Pancreas (tissue), 10 donors: ENCODE measurements at places on chromosomes 7 and 10. TPM values are rescaled to one million over a fixed set of nuclear protein-coding genes. Genes with fewer than 3 reads are reported as not detected.

- no peaks in the 10 kb centered on the region for H3K36me3 ChIP-seq
- no peak for DNase-seq
- no peak overlapping the region for H3K4me3 ChIP-seq
- H3K27ac ChIP-seq: no peak overlapping the region
- no peaks in the 10 kb centered on the region for H3K27me3 ChIP-seq
- peaks cover 13% of the 10 kb centered on the region for H3K4me1 ChIP-seq
These were observed 342.7 kb downstream of the GRID1 start for GRCh38 chr10:86023931-86024280.

Gene PSPH
- 3.8 TPM for total RNA-seq

DNA sequence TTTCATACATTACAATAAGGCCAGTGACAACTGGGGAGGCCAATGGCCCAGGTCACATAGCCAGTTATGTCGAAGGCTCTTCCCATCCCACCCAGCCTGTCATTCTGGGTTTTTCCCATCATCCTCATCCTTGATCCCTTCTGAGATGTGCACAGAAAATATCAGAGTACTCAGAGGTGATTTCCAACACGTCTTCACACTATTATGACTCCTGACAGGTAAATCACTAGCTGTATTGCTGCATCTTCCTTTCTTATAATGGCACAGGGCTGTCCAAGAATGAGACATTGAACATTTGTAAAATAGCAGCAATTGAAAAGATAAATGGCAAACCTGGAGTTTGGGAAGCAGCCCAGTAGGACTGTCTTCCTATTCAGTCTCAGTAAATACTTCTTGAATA lies 159.9 kb downstream of the PLXNA4 start:
- H3K4me3 ChIP-seq: no peak overlapping the region
- no peak for DNase-seq
- no peak overlapping the region for H3K27ac ChIP-seq
- H3K36me3 ChIP-seq: no peaks in the 10 kb centered on the region
- no peaks in the 10 kb centered on the region for H3K4me1 ChIP-seq

Gene SLC39A12
- total RNA-seq: not detected

DNA sequence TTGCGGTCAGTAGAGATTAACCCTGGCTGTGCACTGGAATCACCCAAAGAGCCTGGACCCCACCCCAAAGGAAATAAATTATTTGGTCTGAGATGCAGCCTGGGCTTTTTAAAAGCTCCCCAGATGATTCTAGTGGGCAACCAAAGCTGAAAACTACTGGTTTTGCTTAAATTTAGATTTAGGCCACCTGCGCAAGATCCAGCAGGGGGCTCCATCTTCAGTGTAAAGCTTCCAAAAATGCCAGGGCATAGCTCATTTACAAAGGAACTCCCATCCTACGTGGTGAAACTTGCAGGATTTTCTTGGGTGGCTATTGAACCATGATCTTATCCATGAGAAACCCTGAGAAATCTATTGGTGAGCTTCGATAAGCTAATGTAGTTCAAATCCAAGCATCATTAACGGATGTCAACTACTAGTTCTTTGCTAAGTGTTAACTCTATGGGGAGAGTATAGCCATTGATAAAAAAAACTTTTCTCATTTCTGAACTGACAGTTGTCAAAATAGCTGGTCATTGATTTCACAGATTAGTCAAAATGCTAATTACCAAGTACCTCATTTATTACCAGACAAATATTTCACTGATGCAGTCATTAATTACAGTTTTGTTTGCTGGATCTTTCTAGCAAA lies 315.3 kb downstream of the LHFPL3 start:
- H3K36me3 ChIP-seq: no peaks in the 10 kb centered on the region
- no peaks in the 10 kb centered on the region for H3K27me3 ChIP-seq
- no peak for DNase-seq
- no peaks in the 10 kb centered on the region for H3K4me1 ChIP-seq
- H3K27ac ChIP-seq: no peak overlapping the region

DNA sequence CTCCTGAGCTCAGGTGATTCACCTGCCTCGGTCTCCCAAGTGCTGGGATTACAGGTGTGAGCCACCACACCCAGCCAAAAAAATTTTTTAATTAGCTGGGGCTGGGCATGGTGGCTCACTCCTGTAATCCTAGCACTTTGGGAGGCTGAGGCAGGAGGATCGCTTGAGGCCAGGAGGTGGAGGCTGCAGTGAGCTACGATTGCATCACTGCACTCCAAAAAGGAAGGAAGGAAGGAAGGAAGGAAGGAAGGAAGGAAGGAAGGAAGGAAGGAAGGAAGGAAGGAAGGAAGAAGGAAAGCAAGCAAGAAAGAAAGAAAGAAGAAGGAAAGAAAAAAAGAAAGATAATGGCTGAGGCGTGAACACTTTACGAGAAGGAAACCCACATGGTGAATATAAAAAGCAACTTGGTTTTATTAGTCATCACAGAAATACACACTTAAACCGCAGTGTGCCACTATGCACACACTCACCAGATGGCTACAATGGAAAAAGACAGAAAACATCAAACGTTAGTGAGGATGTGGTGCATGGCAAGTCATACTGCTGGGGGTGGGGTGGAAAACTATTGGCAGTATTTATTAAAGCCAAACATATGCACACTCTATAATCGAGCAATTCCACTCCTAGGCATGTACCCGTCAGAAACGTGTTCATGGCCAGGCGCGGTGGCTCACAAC lies 4.4 kb upstream of the CCL26 start:
- H3K27me3 ChIP-seq: no peaks in the 10 kb centered on the region
- H3K36me3 ChIP-seq: no peaks in the 10 kb centered on the region
- H3K4me1 ChIP-seq: no peaks in the 10 kb centered on the region
- no peak overlapping the region for H3K27ac ChIP-seq

- no peak overlapping the region for H3K4me3 ChIP-seq
- no peaks in the 10 kb centered on the region for H3K36me3 ChIP-seq
- H3K27me3 ChIP-seq: no peaks in the 10 kb centered on the region
- H3K4me1 ChIP-seq: peaks cover 4% of the 10 kb centered on the region
- no peak for DNase-seq
- no peak overlapping the region for H3K27ac ChIP-seq
These were observed 409.3 kb downstream of the RPS24 start for GRCh38 chr10:78442836-78443550.

Gene MACROH2A2
- total RNA-seq: 6.4 TPM

- peaks cover 7% of the 10 kb centered on the region for H3K36me3 ChIP-seq
- no peak for DNase-seq
- no peak overlapping the region for H3K4me3 ChIP-seq
- no peaks in the 10 kb centered on the region for H3K4me1 ChIP-seq
- no peak overlapping the region for H3K27ac ChIP-seq
- H3K27me3 ChIP-seq: no peaks in the 10 kb centered on the region
These were observed 39.7 kb downstream of the MTPAP start for GRCh38 chr10:30309403-30309802.

GRCh38 chr7:133292631-133293030 lies 39.8 kb downstream of the EXOC4 start:
- H3K27me3 ChIP-seq: no peaks in the 10 kb centered on the region
- no peak overlapping the region for H3K27ac ChIP-seq
- H3K36me3 ChIP-seq: no peaks in the 10 kb centered on the region
- peaks cover 20% of the 10 kb centered on the region for H3K4me1 ChIP-seq
- no peak for DNase-seq
- no peak overlapping the region for H3K4me3 ChIP-seq

- no peak overlapping the region for H3K27ac ChIP-seq
- H3K4me3 ChIP-seq: no peak overlapping the region
- H3K27me3 ChIP-seq: no peaks in the 10 kb centered on the region
- H3K4me1 ChIP-seq: no peaks in the 10 kb centered on the region
These were observed 81.7 kb upstream of the NRP1 start for GRCh38 chr10:33416209-33416608.

Gene NUTM2E
- 0.24 TPM for total RNA-seq

DNA sequence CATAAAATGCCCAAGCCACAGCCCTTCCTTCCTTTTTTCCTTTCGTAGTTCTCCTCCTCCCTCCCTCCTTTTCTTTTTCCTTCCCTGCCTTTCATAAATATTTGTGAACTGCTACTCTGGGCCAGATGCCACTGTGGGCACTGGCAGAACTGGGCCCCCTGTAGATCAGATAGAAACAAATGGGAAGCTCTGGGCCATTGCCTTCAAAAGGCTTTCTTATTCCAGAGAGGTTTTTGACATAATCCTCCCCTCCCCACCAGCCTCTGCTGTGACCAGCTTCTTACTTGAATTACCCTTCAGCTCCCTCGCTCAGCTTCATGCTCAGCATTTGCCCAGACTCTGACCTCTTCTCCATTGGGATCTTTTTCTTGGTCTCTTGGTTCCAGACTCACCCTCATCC lies 886.8 kb downstream of the LRMDA start:
- H3K4me3 ChIP-seq: no peak overlapping the region
- no peaks in the 10 kb centered on the region for H3K27me3 ChIP-seq
- no peak overlapping the region for H3K27ac ChIP-seq
- no peaks in the 10 kb centered on the region for H3K4me1 ChIP-seq
- no peaks in the 10 kb centered on the region for H3K36me3 ChIP-seq

DNA sequence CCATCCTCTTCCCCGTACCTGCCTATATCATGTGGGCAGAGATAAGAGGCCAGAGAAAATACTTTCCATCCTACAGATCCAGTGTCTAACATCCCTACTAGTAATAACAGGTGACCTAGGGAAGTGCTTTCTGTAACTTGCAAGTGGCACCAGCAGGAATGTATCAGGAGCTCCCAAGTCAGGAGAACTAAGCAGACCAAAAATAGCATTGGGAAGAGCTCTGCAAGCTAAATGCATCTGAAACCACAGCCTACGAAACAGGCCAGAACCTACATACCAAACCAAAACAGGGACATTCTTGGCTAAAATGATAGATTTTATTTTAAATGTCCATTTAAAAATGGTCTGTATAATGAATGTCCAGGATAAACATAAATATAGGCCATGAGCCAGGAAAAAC lies 680.8 kb downstream of the PHTF2 start:
- H3K27me3 ChIP-seq: no peaks in the 10 kb centered on the region
- H3K4me3 ChIP-seq: no peak overlapping the region
- no peaks in the 10 kb centered on the region for H3K36me3 ChIP-seq
- H3K4me1 ChIP-seq: no peaks in the 10 kb centered on the region

DNA sequence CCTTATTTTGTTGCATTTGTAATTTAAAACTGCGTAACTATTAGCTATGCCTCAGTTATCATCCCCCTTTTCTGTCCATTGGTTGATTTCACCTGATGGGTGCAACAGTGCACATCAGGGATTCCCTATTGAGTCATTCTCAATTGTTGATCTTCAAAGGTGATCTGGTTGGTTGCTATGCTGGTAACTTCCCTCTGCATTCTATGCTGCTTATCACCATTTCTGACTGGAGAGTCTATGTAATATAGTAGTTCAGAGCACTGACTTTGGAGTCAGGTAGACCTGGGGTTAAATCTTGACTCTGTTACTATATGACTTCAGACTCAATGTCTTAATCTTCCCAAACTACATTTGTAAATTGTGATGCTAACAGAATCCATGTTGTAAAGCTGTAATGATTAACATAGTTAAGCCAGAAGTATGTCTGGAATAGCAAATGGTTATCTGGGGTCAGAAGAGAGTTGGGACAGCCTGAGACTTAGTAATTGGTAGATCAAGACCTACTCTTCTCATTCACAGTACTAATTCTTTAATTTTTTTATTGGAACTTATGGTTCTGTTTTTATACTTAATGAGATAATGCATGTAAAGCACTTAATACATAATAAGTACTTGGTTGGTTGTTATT lies 38.1 kb downstream of the EXOC6 start:
- no peaks in the 10 kb centered on the region for H3K36me3 ChIP-seq
- H3K27ac ChIP-seq: no peak overlapping the region
- peaks cover 4% of the 10 kb centered on the region for H3K4me1 ChIP-seq

Gene APBB1IP
- total RNA-seq: 1.2 TPM

GRCh38 chr7:100208911-100209408 lies 10.8 kb upstream of the PVRIG start:
- no peaks in the 10 kb centered on the region for H3K36me3 ChIP-seq
- H3K4me3 ChIP-seq: no peak overlapping the region
- no peak overlapping the region for H3K27ac ChIP-seq
- DNase-seq: no peak
- no peaks in the 10 kb centered on the region for H3K4me1 ChIP-seq
- H3K27me3 ChIP-seq: no peaks in the 10 kb centered on the region

Gene SSC4D
- 3.2 TPM for total RNA-seq

DNA sequence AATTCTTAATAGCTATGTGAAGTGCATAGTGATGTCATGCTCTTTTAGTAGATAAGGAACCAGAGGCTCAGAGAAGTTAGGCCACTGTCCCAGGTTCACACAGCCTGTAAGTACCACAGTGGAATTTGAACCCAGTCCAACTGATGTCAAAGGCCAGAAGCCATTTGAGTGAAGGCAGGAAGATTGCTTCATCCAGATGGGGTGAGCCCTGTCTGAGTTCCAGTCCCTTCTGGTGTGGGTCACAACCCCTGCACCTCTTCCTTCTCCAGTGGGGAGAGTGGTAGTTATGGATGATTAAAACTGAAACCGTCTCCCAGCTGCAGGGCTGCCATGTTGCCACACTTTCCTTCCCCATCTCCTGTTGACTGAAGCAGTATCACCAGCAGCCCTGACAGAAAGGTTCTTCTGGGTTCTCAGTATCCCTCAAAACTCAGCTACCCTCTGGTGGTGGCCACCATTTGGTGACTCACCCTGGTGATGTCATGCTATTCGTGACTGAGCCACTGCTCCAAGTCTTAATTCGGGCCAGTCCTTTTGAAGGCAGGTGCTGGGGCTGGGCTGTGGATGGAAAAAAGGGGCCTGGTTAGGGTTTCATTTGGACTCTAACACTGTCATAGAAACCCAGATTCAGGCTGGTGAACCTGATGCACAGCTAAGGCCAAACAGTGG lies 1.5 kb upstream of the C10orf95 start:
- H3K36me3 ChIP-seq: no peaks in the 10 kb centered on the region
- no peaks in the 10 kb centered on the region for H3K27me3 ChIP-seq
- no peak overlapping the region for H3K4me3 ChIP-seq

- no peaks in the 10 kb centered on the region for H3K4me1 ChIP-seq
- no peak overlapping the region for H3K4me3 ChIP-seq
- DNase-seq: no peak
- no peaks in the 10 kb centered on the region for H3K36me3 ChIP-seq
- H3K27me3 ChIP-seq: no peaks in the 10 kb centered on the region
These were observed 327.4 kb downstream of the RPS24 start for GRCh38 chr10:78361031-78361430.

DNA sequence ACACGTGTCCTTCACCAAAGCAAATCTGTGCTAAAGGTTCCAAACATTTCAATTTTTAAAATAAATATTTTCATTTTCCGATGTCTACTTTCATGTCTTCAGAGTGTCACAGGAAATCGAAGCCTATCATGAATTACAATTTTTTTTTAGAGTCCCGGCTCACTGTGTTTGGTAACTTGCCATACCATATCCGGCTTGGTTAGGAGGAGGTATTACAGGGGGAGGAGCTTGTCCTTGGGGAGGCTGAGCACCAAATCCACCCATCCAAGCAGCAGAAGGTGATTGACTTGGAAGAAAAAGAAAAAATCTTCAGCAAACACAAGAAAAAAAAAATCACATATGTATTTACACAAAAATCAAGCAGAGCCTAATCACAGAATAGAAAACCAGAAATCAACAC lies 21.3 kb downstream of the TIAL1 start:
- H3K27me3 ChIP-seq: no peaks in the 10 kb centered on the region
- no peak overlapping the region for H3K4me3 ChIP-seq
- no peak overlapping the region for H3K27ac ChIP-seq
- H3K4me1 ChIP-seq: no peaks in the 10 kb centered on the region
- DNase-seq: no peak
- H3K36me3 ChIP-seq: no peaks in the 10 kb centered on the region
